ENCODE measurements at places on chromosomes 16 and 17.

DNA sequence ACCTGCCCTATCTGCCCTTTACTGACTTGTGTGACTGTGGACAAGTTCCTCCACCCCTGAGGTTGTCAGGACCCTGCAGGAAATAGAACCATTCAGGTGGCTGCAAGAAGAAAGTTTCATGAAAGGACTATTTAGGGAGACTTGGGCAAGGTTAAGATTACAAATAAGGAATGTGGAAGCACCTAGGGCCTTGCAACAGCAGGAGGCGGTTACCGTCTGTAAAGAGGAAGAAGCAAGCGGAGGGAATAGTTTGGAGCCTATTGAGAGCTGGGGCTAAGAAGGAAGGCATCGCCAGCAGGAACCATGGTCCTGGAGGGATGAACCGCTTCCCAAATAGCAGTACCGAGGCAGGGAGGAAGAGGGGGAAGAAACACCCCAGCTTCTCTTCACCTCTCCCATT is 132.4 kb downstream of the PRKCB start:
- no peak for DNase-seq

DNA sequence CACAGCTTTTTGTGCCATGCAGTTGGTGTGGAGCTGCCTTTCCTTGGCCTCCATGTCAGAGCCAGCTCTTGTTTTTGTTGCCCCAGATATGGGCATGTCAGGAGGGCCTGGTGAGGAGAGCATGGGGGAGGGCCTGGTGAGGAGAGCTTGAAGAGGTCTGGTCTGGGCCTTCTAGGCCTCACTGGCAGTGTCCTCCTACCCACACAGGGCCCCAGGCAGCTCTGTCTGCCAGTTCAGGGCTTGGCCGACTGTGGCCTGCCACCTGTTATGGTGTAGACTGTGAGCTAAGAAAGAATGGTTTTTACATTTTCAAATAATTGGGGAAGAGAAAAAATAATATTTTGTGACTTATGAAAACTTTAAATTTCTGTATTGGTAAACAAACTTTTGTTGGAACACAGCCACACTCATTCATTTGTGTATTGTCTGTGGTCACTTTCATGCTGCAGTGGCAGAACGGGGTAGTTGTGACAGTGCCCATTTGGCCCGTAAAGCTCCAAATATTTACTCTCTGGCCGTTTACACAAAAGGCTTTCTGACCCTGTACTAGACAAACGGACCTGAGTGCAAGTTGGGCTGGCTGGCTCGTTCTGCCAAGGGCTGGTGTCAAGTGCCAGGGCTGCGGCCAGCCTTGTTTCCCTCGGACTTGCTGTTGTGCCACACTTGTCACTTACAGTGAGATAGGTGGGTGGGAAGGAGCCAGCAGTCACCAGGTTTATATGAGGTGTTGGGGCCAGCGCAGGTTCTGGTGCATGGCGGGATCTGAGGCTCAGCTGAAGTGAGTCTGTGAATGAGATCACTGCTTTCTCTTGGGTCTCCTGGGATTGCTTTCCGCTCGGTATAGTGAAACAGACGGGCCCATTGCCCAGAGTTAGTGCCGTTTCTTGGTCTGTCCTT is 18.2 kb downstream of the PGS1 start:
- DNase-seq: no peak

GRCh38 chr16:77297996-77298395 is 98.8 kb downstream of the SYCE1L start:
- no peak for DNase-seq

DNA sequence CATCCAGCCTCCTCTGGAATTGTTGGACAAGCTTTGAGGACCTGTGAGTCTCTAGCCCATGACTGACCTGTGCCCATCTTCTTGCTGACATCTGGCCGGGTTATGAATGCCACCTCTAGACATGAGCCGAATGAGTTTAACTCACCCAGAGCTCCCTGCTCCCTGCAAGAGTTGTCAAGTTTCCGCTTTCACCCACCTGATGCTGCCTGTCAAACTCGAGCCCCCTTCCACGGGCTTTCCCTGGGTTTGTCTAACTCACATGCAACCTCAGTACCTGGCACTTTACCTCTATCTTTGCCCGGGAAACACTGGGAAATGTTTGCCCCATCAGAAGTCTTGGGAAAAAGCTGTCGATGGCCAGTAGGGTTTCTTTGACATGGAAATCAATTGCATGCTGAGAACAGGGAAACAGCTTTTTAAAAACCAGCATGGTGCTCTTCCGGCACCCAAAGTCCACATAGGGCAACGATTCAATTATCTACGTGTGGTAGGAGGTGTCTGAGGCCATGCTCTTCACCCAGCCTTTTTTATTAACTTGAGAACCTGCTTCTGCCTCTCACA is 33.8 kb upstream of the DNAH17 start:
- no peak for DNase-seq
